CD4-positive, CD25-positive, alpha-beta regulatory T cell (primary cell): ENCODE measurements at places on chromosomes 12 and 14.
A peak's percentile ranks its signal among the peaks of the same experiment; 100 is the strongest.

GRCh38 chr12:50401500-50402081 is 906 bp downstream of the LARP4 start:
- peak overlapping the region; percentile 91 for H3K4me3 ChIP-seq
- H3K36me3 ChIP-seq, result no peaks in the 10 kb centered on the region
- peaks cover 29% of the 10 kb centered on the region for H3K4me1 ChIP-seq
- no peak for DNase-seq

DNA sequence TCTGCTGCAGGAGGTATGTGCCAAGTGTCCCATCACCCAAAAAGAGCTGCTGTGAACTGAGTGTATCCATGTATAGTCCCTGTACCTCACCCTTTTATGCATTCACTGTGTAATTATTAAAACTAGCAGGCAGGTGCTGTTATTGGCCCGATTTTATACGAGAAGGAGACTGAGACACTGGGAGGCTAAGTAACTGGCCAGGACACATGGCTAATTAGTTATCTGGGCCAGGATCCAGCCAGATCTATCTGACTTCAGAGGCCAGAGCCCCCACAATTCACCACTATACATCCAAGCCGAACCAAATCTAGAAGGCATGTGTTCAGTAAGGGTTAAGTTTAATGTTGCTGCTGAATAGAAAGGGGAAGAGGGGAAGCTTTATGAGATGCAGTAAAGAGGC is 73.4 kb downstream of the FRMD6 start:
- DNase-seq, result no peak
- no peaks in the 10 kb centered on the region for H3K36me3 ChIP-seq
- H3K4me1 ChIP-seq, result no peaks in the 10 kb centered on the region
- no peaks in the 10 kb centered on the region for H3K27me3 ChIP-seq
- H3K4me3 ChIP-seq, result no peak overlapping the region
- no peak overlapping the region for H3K27ac ChIP-seq

DNA sequence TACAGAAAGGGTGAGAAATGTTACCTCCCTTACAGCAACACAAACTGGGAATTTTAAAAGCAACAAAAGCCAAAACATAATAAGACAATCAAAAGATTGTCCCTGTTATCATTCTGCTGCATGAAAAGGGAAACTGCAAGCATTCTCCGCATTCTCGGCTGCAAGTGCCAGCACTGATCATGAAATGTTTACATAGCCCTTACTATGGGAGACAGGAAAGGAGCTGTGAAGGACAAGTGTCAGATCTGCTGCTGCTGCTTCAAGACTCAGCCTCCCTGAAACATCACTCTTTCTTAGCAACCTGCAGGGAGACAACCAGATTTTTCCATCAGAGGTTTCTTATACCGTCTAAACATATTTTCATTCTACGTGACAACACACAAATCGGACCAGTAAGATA is 20.1 kb downstream of the DENND5B start:
- no peaks in the 10 kb centered on the region for H3K4me1 ChIP-seq
- no peaks in the 10 kb centered on the region for H3K36me3 ChIP-seq
- H3K27me3 ChIP-seq, result no peaks in the 10 kb centered on the region
- H3K4me3 ChIP-seq, result no peak overlapping the region

DNA sequence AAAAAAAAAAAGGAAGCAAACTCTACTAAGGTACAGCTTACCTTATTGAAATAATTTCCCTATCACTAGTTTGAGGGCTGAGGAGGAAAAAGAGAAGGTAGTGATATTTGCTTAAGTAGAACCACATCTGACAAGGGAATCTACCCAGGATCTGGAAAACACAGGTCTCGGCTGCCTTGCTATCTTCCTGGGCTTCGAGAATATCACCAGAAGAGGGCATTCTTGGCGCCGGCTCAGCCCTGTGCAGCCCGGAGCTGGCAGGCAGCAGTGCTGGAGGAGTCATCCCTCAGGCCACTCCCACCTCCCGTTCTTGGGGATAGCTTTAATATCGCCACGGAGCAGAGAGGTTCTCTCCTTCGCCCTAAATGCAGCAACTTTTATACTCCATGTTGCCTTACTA is 1181.2 kb downstream of the VRK1 start:
- no peaks in the 10 kb centered on the region for H3K36me3 ChIP-seq
- peaks cover 39% of the 10 kb centered on the region for H3K4me1 ChIP-seq
- H3K27me3 ChIP-seq, result no peaks in the 10 kb centered on the region

DNA sequence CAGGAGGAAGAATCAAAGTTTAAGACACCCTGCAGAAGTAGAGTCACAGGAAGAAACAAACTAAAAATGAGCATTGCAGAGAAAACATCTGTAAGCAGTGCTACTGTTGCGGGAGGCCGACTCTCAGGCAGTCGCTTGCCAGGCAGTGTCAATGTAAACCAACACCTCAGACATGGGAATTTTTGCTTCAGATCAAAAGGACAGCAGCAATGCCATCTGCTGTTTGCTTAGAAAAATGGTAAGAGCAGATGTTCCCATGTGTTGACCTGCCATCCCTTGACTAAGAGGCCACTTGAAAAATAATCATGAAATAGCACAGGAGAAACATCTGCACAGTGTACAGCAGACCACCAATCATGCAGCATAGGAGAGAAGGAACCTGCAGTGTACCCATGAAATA is 196.6 kb downstream of the SLC25A21 start:
- no peak for DNase-seq
- no peak overlapping the region for H3K27ac ChIP-seq
- no peak overlapping the region for H3K4me3 ChIP-seq

GRCh38 chr14:33551963-33552362 is 398.9 kb downstream of the EGLN3 start:
- no peaks in the 10 kb centered on the region for H3K4me1 ChIP-seq
- no peaks in the 10 kb centered on the region for H3K27me3 ChIP-seq
- no peak for DNase-seq
- H3K4me3 ChIP-seq, result no peak overlapping the region
- no peak overlapping the region for H3K27ac ChIP-seq

DNA sequence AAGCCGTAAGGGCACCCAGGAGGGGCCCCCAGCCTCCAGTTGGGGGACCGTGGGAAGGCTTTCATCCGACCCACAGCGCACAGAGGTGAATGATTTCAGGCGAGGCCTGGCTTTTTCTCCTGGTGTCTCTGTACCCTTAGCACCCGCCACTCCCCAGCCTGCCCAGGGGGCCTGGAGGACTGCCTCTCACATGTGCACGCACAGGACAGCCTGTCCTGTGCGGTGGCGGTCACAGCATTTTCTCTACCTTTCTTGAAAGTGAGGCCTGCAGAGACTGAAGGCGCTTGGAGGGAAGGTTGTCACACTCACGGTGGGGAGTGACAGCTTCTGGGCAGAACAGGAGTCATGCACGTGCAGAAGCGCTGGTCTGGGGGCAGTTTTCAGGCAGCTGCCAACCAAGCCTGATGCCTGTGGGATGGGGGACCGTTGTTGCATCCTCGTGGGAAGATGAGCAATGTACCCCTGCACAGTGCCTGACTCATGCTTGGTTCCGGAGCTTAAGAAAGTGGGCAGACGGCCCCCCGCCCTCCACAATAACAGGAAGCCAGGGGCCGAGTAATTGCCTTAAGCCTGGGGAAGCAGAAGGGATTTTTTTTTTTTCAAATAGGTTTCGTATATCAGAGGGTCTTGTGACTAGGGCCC is 148.1 kb downstream of the TSPAN9 start:
- no peaks in the 10 kb centered on the region for H3K27me3 ChIP-seq
- H3K4me1 ChIP-seq, result no peaks in the 10 kb centered on the region
- no peaks in the 10 kb centered on the region for H3K36me3 ChIP-seq
- DNase-seq, result no peak
- no peak overlapping the region for H3K27ac ChIP-seq

GRCh38 chr12:6294156-6295093 is 16.1 kb upstream of the PLEKHG6 start:
- H3K4me1 ChIP-seq, result no peaks in the 10 kb centered on the region
- no peak overlapping the region for H3K27ac ChIP-seq
- H3K36me3 ChIP-seq, result no peaks in the 10 kb centered on the region

DNA sequence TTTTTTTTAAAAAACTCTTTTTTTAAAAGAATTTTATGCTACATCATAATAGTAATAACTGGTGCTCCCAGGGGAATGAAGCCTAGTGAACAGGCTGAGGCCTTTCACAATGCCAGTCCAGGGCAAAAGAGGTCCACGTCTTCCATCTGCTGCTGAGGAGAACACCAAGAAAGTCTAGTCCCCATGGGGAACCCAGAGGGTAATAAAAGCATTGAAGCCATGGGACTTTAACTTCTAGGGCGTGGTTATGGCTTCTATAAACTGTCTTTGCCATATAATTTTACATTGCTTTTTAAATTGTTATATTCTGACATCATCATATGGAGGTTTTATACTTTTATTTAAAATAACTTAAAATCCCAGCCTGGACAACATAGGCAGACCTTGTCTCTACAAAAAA is 64.3 kb downstream of the SLC16A7 start:
- H3K27ac ChIP-seq, result no peak overlapping the region
- no peaks in the 10 kb centered on the region for H3K4me1 ChIP-seq
- H3K27me3 ChIP-seq, result no peaks in the 10 kb centered on the region
- DNase-seq, result no peak

DNA sequence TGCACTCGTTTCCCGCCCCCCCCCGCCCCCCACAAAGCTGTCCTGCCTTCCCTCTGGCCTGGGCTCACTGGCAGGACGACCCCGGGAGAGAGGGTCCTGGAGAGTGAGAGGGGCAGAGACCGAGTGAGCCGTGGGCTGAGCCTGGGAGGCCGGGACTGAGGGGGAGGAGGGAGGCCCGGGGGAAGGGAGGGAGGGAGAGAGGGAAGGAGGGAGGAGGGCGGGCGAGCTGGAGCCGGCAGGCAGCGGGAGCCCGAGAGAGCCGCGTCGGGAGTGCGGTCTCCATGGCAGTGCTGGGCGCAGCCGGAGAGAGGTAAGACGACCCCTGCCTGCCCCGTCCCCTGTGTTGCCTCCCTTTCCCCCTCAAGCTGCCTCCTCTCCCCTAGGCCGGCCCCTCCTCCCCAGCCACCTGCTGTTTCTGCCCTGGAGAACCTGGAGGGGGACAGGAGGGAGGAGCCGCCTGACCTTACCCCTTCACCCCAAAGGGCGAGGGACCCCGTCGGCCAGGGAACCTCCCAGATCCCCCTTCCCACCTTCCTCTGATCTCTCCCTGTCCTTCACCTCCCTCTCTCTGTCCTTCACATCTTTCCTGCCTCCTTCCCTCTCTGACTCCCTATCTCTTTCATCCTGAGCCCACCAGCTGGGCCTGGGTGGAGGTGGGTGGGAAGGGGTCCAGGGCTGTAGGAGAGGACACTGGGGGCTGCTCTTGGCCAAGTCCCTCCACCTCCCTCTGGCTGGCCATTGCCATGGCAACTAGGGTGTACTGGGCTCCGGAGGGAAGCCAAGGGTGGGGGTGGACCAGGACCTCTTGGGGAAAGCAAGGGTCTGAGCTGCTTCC is at the start of gene GPR162:
Gene GPR162, plus strand, starts transcription at position 231 of the 835 bp plus-strand sequence. CDS start 2,078 bp downstream, outside the sequence.
- peaks cover 11% of the 10 kb centered on the region for H3K4me1 ChIP-seq
- H3K27ac ChIP-seq, result no peak within 1 kb of the TSS
- no peak within 1 kb of the TSS for H3K4me3 ChIP-seq
- peaks cover 26% of the 10 kb centered on the region for H3K36me3 ChIP-seq

DNA sequence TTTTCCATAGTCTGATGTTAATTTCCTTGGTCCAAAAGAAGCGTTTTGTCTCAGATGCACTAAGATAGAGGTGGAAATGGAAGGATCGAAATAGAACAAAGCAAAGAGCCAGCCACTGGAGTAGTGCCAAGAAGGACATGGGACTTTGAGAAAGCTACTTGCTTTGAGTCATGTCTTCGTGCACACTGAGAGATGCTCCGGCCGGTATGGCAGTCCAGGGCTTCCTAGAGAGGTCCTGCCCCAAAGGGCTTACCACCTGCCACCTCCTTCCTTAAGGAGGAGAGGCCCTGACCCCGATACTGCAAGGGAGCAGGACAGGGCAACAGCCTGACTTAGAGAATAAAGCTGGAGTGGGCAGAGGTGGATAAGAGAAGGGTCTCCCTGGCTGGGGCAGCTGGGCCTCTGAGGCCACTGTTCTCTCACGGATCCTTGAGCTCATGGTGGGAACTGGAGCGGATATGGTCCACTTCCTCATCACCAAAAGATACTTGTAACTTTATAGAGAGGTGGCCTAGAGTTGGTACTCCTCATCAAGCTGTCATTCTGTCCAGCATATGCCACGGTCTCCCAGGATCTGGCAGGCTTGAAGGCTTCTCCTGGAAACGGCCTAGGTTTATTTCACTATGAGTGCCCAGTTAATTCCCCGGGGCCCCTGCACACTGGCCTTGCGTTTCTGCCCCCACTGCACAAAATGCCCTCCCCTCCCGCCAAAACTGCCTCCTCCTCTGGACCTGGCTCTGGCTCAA is 57.4 kb downstream of the FOXN3 start:
- H3K4me1 ChIP-seq, result peaks cover 5% of the 10 kb centered on the region
- H3K27me3 ChIP-seq, result no peaks in the 10 kb centered on the region
- H3K27ac ChIP-seq, result no peak overlapping the region

- peaks cover 4% of the 10 kb centered on the region for H3K4me1 ChIP-seq
- DNase-seq, result no peak
- no peak overlapping the region for H3K4me3 ChIP-seq
- H3K27me3 ChIP-seq, result no peaks in the 10 kb centered on the region
Measured at GRCh38 chr12:113104953-113105510, 30.5 kb downstream of the RASAL1 start.

DNA sequence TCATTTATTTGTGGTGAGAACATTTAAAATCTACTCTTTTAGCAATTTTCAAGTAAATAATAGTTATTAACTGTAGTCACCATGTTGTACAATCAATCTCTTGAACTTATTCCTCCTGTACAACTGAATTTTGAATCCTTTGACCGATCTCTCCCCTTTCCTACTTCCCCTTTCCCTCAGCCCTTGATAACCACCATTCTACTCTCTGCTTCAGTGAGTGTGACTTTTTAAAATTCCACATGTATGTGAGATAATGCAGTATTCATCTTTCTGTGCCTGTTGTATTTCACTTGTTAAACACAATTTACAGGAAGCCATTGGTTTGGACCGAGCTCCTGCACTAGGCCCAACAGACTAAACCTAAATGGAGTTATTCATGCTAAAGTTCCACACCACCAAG is 458.9 kb upstream of the PDE3A start:
- H3K27ac ChIP-seq, result no peak overlapping the region
- H3K36me3 ChIP-seq, result no peaks in the 10 kb centered on the region
- H3K27me3 ChIP-seq, result no peaks in the 10 kb centered on the region

GRCh38 chr12:48302161-48302911 is 48.4 kb downstream of the ZNF641 start:
- no peaks in the 10 kb centered on the region for H3K27me3 ChIP-seq
- no peaks in the 10 kb centered on the region for H3K36me3 ChIP-seq
- DNase-seq, result no peak
- no peak overlapping the region for H3K27ac ChIP-seq
- no peaks in the 10 kb centered on the region for H3K4me1 ChIP-seq

DNA sequence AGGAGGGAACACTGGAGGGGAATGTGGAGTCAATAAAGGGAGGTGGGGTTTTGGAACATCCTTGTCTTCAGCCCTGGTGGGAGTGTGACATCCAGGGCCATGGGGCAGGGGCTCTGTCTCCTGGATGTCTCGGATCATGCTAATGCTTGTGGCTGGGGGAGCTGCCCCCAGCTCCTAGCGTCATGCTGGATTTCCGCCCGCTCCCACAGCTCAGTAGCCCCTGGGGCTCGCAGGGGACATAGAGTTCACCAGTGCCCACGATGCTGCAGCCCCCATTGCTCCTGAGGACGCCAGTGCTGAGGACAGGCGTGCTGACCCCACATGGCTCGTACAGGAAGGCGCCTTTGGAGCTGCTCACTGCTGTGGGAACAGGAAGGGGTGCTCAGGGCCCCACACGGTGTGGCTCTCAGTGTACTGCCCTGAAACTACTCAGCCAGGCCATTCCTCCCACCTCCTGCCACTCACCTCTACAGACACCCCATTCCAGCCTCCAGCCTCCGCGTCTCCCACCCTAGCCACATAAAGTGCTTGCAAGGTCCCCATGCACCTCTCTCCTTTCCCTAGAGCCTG is 9.5 kb upstream of the KRT84 start:
- no peak overlapping the region for H3K4me3 ChIP-seq
- no peak for DNase-seq
- no peak overlapping the region for H3K27ac ChIP-seq
- no peaks in the 10 kb centered on the region for H3K4me1 ChIP-seq
- no peaks in the 10 kb centered on the region for H3K36me3 ChIP-seq
